ENCODE measurements at places on chromosomes 11 and 22. TPM values are rescaled to one million over a fixed set of nuclear protein-coding genes. Genes with fewer than 3 reads are reported as not detected.
A peak's percentile ranks its signal among the peaks of the same experiment; 100 is the strongest.

The RFPL1 gene
- not detected for total RNA-seq

The FIBIN gene
- total RNA-seq = not detected

The FGF19 gene
- not detected for total RNA-seq

The AIFM3 gene
- total RNA-seq = 0.55 TPM

The TMPRSS4 gene
- total RNA-seq = 0.33 TPM

DNA sequence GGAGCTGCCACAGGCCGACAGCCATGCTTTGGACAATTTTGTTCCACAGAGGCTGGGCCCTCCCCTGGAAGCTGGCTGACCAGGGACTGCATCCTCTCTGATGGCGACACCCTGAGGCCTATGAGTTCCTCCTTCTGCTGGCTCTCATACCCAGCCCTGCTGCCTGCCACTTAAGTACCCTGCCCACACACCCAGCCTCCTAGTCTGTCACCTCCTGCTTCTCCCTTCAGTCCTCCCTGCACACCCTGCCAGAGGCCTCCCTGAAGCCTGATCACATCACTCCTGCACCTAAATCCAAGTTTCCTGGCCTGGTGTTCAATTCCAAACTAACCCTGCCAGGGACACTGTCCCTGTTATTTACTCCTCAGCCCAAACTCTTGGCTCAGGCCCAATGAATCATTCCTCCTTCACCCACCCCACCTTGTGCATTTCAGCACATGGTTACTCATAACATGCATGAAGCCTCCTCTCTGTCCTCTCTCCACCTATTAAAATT is 136.7 kb upstream of the NECTIN1 start:
- DNase-seq = no peak

GRCh38 chr22:44155115-44155514 is 25.6 kb upstream of the PARVG start:
- no peak for DNase-seq

- DNase-seq = no peak
Measured at GRCh38 chr22:44453441-44454112, 44.5 kb downstream of the RTL6 start.

GRCh38 chr11:114832532-114833125 is 154.3 kb downstream of the NXPE2 start:
- no peak for DNase-seq

- DNase-seq = peak; percentile 69
Measured at GRCh38 chr11:61897387-61898246, 6.3 kb upstream of the FADS3 start.

GRCh38 chr11:19163617-19164016 is 38.2 kb downstream of the CSRP3 start:
- DNase-seq = no peak

GRCh38 chr11:27352781-27353180 is 10.2 kb downstream of the CCDC34 start:
- no peak for DNase-seq

GRCh38 chr11:118820412-118821357 is 29.7 kb upstream of the DDX6 start:
- DNase-seq = no peak

DNA sequence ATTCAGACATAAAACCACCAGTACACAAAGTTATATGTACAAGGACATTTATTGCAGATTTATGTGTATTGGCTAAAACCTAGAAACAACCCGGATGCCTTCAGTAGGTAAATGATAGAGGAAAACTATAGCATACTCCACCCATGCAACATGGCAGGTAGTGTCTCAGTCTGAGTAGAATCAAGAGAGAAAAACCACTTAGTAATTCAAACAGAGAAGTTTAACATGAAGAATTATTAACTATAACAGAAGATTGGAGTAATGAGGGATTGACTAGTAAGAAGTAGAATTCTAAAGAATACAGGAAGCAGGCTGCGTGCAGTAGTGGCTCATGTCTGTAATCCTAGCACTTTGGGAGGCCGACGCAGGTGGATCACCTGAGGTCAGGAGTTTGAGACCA is 16.2 kb upstream of the SPTY2D1 start:
- no peak for DNase-seq

DNA sequence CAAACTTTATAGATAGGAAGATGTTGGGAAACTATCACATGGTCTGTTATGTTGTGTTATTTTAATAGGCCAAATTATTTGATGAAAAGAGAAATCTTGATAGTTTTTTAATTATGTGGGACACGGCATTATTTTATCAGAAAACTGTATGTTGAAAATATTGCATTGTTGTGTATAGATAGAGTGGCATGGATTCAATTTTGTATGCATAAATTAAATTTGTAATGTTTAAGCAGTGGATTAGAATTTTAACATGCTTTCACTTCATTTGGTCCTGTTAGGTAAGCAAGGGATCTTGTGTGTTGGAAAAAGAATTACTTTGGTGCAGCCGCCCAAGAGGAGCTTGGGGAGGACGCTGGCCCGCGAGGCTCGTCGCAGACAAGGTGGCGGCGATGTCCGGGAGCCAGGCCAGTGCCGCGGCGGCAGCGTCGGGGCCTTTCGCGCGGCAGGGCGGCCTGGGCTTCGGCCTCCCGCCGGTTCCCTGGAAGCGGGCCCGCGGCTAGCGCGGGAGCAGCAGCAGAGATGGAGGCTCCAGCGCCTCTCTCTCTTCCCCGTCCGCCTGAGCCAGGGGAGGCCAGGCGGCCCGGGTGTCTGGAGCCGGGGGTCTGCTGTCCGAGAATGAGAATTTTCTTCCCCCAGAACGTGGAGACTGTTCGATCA is 82.7 kb downstream of the GGT1 start:
- DNase-seq = no peak

GRCh38 chr11:76787911-76788596 is 4.9 kb downstream of the TSKU start:
- DNase-seq = no peak

GRCh38 chr11:126597041-126597440 is 241.6 kb downstream of the ST3GAL4 start:
- DNase-seq = no peak

DNA sequence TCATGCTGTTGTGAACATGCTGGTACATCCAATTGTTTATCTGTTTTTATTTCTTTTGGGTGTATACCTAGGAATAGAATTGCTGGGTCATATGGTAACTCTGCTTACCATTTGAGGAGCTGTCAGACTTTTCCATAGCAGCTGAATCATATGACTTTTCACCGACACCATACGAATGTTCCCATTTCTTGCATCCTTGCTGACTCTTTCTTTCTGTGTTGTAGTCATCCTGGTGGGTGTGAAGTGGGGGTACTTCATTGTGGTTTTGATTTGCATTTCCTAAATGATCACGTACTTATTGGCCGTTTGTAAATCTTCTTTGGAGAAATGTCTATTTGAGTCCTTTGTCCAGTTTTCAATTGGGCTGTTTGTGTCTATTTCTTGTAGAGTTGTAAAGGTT is 26.5 kb downstream of the ATXN10 start:
- no peak for DNase-seq

DNA sequence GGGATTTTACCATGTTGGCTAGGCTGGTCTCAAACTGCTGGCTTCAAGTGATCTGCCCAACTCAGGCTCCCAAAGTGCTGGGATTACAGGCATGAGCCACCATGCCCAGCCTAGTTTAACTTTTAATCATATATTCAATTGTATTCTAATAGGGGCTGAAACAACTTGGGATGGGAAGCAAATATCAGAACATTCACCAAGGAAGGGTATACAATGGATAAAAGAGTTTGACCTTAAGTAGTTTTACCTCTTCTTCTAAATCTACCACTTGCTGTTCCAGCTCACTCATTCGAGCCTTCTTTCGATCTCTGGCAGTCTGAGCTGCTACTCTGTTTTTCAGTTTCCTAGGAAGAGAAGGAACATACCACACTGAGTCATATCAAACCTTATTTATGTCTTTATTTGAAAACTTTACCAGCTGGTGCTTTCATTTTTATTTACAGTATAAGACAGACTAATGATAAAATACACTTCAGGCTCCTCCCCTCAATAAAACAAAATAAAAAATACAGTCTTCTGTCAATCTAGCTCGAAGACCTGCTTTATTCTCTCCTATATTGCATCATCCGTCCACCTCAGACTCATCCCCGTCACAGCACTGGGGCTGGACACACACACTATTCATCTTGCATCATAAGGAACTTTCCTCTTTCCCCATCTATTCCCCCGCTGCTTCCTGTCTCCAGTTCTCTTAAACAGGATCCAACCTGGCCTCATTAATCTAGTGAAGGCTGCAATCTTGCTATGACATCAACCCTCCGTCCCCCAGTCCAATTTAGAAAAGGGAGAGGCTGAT is 1.4 kb downstream of the XBP1 start:
- DNase-seq = peak; percentile 56

DNA sequence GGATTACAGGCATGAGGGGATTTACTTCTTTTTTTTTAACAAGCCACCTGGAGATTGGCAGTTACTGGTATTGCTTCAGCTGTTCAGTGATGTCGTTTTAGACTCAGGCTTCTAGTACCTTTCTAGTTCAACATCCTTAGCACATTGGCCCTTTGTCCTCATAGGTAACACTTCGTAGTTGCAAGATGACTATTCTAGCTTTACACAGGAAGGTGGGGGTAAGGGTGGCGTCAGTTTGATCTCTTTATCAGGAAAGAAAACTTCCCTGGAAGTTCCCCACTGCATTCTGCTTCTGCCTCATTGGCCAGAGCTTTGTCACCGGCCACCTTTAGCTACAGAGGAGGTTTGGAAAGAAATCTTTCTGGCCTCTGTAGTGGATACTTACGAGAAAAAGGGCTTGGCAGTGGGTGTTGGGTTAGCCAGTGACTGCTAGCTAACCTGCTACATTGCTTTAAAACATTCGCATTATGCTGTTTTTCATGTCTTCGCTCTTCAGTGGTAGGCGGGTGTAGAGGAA is 40.7 kb downstream of the SFI1 start:
- no peak for DNase-seq

- no peak for DNase-seq
Measured at GRCh38 chr11:57390535-57390934, at the start of gene PRG2. PRG2 (minus strand) TSS chr11:57390650; CDS start chr11:57389944, 706 bp downstream.

DNA sequence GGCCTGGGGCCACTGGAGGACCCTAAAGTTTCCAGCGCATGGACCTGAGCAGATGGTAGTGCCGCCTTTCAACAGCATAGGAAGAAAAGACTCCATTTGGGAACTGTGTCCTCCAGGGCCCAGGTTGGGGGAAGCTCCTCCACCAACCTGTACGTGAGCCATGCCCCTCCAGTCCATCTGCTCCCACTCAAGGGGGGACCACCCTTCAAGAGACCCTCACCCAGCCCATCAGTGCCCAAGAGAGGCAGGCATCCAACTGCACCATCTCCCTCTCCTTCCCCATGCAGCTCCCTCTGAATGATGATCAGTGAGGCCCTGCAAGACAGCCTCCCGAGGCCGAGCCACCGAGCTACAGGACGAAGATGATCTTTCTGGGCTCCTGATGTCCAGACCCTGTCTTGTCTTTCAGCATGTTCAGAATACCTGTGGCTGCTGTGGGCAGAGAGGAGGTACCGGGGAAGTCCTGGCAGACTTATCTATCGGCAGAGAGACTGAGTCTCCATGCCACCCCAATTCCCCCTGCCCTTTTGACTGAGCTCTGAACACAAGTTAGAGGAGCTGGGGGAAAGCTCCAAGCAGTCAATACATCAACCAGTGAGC is 25.0 kb upstream of the JAM3 start:
- no peak for DNase-seq

GRCh38 chr11:65424205-65425104 is 1.9 kb downstream of the NEAT1 start:
- peak; percentile 56 for DNase-seq

- no peak for DNase-seq
Measured at GRCh38 chr22:26416256-26416655, 12.8 kb upstream of the ASPHD2 start.

DNA sequence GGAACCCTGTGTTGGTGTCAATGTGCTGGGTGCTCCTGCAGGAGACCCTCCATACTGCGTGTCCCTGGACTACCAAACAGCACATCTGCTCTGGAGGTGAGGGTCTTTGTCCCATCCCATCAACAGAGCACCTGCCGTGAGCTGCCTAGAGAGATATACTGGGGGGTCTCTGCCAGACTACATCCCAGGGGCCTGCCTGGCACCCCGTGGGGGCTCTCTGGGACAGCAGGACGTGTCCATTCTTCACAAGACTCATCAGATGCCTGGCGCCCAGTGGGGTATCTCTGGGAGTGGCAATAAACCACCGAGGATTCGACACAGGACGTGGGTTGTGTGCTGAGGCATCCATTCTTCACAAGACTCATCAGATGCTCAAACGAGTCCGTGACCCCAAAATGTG is 42.7 kb downstream of the SHANK2 start:
- no peak for DNase-seq

- no peak for DNase-seq
Measured at GRCh38 chr11:33451364-33451763, 194.2 kb downstream of the HIPK3 start.

DNA sequence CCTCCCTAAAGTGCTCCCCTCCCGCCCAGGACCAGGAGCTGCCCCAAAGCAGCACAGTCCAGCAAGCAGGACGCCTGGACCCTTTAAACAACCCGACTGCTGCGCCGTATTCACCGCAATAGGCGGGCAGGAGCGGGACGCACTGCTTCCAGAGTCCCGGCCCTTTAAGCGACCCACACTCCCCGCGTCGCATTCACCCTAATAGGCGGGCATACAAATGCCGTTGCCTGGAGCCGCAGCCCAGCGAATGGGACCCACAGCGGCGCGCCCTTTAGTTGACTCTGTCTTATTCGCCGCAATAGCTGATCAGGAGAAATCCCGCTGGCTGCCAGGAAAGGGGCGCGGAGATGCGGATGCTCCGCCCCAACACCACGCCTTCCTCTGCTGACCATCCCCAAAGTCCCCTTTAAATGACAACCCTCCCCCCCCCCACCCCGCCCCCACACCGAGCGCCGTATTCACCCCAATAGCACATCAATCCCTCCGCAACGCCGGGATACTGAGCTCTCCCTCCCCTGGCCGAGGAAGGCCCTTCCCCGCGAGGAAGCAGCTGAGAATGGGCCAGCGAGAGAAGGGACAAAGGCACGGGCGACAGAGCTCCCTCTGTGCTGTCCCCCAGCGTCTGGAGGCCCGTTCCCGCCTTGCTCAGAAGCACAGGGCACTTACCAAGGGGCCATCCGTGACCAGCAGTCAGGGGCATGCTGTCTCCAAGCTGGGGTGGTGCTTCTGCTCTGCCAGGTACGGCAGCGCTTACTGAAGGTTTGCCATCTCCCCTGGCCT is 4.7 kb downstream of the OSBPL5 start:
- DNase-seq = no peak
